ENCODE measurements at places on chromosomes 7 and 10. TPM values are rescaled to one million over a fixed set of nuclear protein-coding genes. Genes with fewer than 3 reads are reported as not detected.

Gene SBDS
- total RNA-seq: 109 TPM

Gene EBLN1
- total RNA-seq: not detected

Gene KCNMA1
- 23.6 TPM for total RNA-seq

Gene SFTPD
- total RNA-seq: not detected

Gene ANTXRL
- not detected for total RNA-seq

Gene CALHM1
- not detected for total RNA-seq

Gene ASAH2
- total RNA-seq: 0.29 TPM

Gene DGKB
- 0.41 TPM for total RNA-seq

Gene IPMK
- total RNA-seq: 5.6 TPM

Gene FGL2
- 0.13 TPM for total RNA-seq

Gene R3HCC1L
- total RNA-seq: 12.9 TPM

Gene SMO
- 20.1 TPM for total RNA-seq

Gene PVRIG
- not detected for total RNA-seq

Gene RHOBTB1
- total RNA-seq: 21.3 TPM

Gene ZP3
- total RNA-seq: 8.6 TPM

Gene TWIST1
- 6.3 TPM for total RNA-seq

Gene CCNY
- 55.7 TPM for total RNA-seq

Gene GPR15LG
- not detected for total RNA-seq

Gene FAM237B
- not detected for total RNA-seq

Gene ASB10
- total RNA-seq: not detected

Gene TMEM196
- total RNA-seq: not detected

Gene OR2A7
- 2.8 TPM for total RNA-seq

Gene ZCWPW1
- total RNA-seq: 1.8 TPM

Gene LRWD1
- 38.0 TPM for total RNA-seq

Gene BMPER
- 0.14 TPM for total RNA-seq

Gene MCM10
- 2.8 TPM for total RNA-seq

Gene LRIT1
- not detected for total RNA-seq

Gene SLC16A9
- total RNA-seq: 10.4 TPM

Gene IQUB
- total RNA-seq: 0.21 TPM

Gene FAM107B
- total RNA-seq: 33.5 TPM

Gene TET1
- total RNA-seq: 1.2 TPM

Gene RARRES2
- 0.38 TPM for total RNA-seq

Gene IL15RA
- 23.6 TPM for total RNA-seq

Gene FOXI2
- 0.21 TPM for total RNA-seq

Gene FAM24A
- not detected for total RNA-seq

Gene SUGCT
- total RNA-seq: 4.0 TPM

Gene GPR26
- 0.55 TPM for total RNA-seq

Gene SPDYE8
- not detected for total RNA-seq

Gene ARHGAP22
- total RNA-seq: 7.0 TPM

Gene INSYN2A
- total RNA-seq: under 0.01 TPM

Gene EGR2
- 0.67 TPM for total RNA-seq

Gene LFNG
- 36.6 TPM for total RNA-seq
